ENCODE measurements at places on chromosomes 1 and 21.

DNA sequence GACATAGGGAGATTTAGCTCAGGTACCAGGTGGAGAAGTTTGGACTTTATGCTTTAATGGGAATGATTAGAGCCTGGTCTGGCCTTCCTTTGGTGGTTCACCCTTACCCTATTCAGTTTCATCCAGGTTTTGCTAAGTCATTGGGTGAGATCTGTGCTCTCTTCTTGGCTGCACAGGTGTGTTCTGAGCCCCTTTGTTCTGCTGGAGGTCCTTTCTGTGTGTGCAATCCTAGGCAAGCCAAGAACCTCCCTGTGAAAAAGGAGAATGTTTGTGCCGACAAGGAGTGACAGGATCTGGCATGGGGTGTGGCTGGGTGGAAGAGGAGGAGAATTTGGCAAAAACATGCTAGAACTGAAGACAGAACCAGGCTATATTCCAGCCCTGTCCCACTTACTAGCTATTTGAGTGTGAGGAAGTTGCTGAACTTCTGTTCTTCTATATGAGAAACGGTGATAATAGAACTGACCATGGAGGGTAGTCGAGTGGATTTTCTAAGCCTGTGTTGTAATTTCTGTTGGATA, 4.6 kb downstream of the GSTM5 start:
- DNase-seq, result no peak

DNA sequence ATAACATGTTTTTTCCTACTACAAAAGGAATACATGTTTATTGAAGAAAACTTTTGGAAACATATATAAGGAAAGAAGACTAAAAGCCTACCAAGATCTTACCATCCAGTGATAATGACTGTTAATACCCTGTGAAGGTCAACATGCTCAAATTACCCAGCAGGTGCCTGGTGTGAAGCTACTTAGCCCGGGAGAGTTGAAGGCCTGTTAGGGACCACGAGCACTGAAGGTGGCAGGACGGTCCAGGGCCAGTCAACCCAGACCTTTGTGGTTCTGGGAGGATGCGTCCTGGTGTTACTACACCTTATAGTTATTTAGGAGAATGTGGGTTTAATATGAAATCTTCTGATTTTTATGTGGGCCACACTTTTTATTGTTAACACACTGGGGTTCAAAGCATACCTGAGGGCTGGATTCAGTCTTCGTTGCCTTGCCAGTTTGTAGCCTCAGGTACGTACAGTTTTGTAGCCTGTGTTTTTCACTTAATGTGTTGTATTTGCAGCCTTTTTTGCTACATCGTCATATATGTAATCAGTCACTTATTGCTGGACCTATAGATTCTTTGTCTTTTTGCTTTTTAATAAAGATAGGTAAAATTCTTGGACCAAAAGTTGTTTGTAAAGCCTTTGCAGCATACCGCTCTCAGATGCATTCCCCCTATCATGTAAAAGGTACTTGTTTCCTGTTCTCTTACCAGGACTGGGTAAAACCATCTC, 9.8 kb downstream of the ITSN1 start:
- no peak for DNase-seq

GRCh38 chr1:2232916-2233438, 4.9 kb downstream of the SKI start:
- no peak for DNase-seq

GRCh38 chr1:105874621-105875020, 1181.9 kb upstream of the PRMT6 start:
- no peak for DNase-seq

GRCh38 chr1:12617901-12618660, at the start of gene DHRS3:
Gene DHRS3 (minus strand): TSS chr1:12618210. CDS start chr1:12617348, 862 bp downstream.
- DNase-seq, result no peak

DNA sequence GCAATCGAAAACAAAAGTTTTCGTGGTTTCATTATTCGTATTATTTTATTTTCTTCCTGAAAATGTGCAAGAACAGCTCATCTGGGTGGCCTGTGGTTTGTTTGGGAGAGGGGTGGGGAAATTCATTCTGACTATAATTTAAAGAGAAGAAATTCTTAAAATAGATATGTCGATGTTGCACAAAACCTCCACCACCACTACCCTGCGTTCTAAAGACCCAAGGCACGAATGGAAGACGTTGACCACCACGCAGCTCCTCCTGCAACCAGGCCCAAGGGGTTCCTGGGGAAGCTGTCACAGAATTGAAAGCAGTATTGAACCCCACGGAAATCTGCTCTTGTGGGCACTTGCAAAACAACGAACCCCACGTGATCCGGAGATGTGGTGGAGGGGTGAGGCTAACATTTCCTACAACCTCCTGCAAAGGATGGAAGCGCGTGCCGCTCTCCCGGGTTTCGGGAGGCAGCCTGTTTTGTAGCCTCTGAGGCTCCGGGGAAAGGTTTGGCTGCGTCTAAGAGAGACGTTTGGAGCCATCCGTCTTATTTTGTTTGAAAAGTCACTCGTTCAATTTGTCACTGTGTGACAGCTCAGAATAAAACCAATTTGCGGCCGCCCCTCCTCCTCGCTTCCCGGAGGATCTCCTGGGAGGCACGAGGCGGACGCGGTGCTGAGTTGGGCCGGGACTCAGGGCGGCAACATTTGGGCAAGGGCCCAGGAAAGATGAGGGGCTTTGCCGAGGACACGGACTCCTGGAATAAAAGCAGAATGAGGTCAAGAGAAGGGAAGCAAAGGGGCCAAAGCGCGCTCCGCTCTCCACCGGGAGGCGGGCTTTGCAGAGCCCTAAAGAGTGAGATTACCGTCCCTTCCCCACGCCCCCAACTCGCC, 810 bp upstream of the HLX start:
- no peak for DNase-seq

- no peak for DNase-seq
These were observed 139.4 kb downstream of the POU2F1 start for GRCh38 chr1:167360120-167360519.

GRCh38 chr1:160858097-160858496, 4.6 kb downstream of the CD244 start:
- no peak for DNase-seq

DNA sequence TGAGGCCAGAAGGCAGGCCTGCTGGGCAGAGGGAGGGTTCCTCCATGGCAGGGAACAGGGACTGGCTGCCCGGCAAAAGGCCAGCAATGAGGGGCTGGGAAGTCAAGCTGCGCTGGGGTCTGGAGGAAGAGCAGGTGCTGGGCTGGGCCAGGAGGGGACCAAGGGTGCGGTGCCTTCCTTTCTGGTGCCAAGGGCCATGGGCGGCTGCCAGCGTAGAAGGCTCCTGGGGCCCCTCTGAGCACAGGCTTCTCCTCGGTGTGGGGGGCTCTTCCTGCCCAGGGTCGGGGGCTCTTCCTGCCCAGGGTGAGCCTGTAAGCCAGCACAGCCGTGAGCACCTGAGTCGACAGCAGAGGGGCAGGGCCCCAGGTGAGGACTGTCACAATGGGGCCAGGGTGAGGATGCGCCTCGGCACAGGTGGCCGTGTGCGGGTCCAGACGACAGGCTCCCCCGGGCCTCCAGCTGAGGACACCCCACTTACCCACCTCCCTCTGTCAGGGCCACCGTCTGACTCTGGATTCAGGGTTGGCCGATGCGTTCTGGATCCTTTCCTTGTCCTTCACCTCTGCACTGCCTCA, 10.7 kb upstream of the DNMT3L start:
- no peak for DNase-seq

DNA sequence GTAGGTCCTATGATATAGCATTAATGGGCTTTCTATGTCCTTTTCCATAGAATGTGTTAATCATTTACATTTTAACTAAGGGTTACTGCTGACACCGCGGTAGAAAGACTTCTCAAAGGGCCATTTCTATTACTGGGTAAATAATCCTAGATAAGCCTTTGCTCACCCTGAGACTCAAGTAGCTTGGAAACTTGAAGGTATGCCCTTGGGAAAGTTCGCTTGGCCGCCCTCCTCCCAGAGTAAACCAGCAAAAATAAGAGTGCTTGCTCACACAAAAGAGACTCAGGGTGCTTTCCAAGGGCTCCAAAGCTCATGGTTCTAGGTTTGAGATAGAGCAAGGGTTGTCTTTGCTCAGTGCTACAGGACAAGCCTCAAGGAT, 85.8 kb upstream of the TMPRSS2 start:
- no peak for DNase-seq

DNA sequence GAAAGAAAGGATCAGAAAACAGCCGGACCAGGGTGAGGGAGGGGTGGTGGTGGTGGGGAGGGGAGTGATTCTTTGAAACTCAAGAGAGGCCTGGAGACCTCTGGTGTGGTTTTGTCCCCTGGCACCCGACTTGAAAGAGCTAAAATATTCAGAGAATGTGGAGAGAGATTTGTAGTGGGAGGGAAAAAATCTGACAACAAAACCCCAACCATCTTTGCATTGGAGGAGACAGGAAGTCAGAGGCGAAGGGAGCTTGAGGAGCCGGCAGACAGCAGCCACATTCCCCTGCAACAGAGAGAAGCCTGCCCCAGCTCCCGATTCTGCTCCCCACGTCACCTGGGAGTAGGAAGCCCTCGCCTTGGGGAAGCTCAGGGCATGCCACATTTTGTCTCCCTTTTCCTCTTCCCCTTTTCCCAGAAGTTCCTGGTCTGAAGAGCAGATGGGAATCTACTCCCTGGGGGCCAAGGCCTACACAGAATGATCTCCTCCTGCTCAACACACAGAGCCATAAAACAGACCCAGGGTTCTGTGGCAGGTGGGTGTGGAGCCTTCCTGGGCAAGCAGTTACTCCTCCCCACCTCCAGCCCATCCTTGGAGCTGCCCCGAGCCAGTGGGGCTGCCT, 84.9 kb downstream of the ITPKB start:
- no peak for DNase-seq

DNA sequence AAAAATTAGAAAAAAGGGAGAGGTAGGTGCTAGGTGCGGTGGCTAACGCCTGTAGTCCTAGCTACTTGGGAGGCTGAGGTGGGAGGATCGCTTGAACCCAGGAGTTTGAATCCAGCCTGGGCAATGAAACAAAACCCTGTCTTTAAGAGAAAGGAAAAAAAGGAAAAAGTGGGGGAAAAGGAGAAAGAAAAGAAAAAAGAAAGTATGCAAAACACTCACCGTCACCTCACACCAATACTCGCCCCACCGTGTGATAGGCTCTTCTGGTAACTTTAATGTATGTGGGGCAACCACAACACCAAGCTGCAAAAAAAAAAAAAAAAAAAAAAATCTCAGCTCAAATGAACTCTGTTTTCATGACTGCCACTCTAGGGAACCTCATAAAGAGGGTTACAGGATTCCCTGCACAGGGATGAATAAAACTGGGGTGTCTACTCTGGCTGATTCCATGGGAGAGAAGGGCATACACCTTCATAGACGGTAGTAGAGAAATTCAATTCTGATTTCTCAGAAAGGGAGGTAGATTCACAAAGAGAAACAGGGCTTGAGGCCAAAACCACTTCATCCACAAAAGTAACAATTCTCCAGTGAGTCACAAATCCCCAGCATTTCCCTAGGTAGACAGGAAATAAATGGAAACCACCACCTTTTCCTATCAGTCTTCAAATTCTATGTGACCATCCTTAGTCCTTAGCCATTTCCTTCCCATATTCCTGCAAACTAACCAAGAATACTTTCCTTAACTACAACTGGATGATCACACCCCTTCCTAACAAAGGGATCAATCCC, 2.5 kb downstream of the MRPL9 start:
- DNase-seq, result no peak

DNA sequence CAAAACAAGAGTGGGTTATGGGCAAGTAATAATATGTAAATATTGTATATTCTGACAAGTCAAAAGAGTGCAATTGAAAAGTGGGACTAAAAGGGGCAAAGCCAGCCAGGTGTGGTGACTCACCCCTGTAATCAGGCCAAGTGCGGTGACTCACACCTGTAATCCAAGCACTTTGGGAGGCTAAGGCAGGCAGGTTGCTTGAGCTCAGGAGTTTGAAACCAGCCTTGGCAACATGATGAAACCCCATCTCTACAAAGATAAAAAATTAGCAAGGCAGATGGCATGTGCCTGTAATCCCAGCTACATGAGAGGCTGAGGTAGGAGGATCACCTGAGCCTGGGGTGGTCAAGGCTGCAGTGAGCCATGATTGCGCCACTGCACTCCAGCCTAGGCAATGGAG, 304.0 kb downstream of the HHIPL2 start:
- DNase-seq, result no peak

GRCh38 chr1:175273376-175274031, 80.9 kb upstream of the KIAA0040 start:
- no peak for DNase-seq

DNA sequence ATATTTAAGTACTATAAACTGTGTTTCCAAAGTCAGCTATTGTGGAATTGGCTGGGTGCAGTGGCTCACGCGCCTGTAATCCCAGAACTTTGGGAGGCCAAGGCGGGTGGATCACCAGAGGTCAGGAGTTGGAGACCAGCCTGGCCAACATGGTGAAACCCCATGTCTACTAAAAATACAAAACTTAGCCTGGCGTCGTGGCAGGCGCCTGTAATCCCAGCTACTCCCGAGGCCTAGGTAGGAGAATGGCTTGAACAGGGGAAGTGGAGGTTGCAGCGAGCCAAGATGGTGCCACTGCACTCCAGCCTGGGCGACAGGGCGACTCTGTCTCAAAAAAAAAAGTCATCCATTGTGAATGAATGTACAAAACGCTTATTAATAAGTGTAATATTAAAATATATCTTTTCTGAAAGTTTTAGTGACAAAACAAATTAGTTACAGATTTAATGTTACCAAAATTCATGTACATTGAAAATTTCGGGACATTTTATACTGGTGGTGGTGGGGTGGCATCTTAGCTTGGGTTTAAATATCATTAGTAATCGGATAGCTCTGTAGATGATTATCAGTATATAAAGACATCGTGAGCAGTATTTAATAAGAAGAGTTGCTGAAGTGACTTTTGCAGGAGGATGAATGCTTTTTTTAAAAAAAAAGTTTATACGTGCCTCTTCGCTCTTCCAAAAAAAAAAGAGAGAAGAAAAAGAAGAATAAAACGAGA, 503 bp upstream of the SRSF11 start:
- DNase-seq, result no peak

Measured in fibroblast of the conjunctiva (primary cell).